ENCODE measurements at places on chromosomes 11 and 22.
A peak's percentile ranks its signal among the peaks of the same experiment; 100 is the strongest.

DNA sequence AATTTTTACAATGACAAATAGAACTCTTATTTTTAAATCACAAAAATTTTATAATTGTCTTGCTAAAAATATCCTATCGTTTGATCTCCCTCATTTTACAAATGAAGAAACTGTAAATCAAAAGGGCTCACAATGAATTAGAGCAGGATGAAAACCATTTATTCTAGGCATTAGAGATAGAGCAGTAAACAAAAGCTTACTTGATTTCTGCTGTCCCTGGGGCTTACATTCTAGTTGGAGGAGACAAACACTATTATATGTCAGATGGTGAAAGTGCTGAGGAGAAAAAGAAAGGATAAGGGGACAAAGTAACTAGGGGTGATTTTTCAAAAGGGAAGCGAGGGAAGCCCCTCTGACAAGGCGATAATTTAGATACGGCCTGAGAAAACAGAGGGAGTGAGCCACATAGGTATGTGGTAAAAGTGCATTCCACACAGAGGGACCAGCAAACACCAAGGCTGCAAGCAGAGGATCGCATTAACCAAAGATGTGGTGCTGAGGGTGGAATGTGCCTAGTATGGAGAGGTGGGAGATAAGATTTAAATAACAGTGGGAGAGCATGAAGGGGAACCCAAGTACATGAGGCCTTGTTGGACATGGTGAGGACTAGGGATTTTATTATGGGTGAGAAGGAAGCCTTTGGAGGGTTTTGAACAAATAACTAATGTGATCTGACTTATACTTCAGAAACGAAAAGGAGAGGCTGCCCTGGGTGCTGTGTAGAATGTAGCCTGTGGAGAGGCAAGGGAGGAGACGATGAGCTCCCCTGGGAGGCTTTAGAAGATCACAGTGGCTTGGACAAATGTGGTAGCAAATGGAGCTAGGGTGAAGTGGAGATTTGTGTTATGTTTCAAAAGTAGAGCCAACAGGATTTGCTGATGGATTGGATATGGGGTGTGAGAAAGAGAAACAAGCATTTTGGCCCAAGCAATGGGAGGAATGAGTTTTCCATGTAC, 62.1 kb downstream of the PDHX start:
- DNase-seq, result no peak

DNA sequence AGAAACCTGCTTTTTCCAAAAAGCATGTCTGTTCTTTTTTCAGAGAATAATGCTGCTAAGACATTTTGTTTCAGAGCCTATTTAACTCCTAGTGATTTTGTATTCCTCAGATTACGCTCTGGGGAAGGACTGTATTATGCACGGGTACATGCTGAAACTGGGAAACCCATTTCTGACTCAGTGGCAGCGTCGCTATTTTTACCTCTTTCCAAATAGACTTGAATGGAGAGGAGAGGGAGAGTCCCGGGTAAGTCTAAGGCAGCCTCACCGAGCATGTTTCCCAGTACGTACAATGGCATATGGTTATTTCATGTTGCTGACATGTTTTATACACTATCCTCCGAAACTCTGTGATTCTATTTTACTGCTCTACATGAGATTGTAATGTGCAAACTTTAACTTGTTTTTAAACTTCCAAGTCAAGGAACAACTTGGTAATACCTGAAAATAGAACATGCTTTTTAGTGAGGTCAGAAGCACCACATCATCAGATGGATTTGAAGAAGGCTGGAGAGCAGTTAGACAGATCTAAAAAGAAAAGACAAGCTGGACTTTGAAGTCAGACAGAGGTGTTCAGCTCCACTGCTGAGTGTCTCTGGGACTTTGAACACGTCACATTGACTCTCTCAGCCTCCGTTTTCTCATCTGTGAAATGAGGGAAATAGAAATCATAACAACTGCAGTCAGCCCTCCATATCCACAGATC, 23.7 kb upstream of the MYO18B start:
- no peak for DNase-seq

DNA sequence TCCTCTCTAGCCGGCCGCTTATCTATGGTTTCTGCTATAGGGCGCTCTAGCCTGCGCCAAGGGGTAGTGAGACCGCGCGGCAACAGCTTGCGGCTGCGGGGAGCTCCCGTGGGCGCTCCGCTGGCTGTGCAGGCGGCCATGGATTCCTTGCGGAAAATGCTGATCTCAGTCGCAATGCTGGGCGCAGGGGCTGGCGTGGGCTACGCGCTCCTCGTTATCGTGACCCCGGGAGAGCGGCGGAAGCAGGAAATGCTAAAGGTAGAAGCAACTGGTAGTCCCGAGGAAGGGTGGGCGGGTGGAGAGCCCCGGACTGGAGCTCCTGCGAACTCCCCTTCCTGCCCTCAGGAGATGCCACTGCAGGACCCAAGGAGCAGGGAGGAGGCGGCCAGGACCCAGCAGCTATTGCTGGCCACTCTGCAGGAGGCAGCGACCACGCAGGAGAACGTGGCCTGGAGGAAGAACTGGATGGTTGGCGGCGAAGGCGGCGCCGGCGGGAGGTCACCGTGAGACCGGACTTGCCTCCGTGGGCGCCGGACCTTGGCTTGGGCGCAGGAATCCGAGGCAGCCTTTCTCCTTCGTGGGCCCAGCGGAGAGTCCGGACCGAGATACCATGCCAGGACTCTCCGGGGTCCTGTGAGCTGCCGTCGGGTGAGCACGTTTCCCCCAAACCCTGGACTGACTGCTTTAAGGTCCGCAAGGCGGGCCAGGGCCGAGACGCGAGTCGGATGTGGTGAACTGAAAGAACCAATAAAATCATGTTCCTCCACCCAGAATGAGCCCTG, at the start of the genes LBHD1 and UQCC3:
Gene LBHD1, minus strand, starts transcription at position 660 of the 782 bp plus-strand sequence. CDS start 2,236 bp downstream, outside the sequence.
Gene UQCC3, plus strand, starts transcription at position 66 of the 782 bp plus-strand sequence. Its CDS starts 73 bp downstream, at position 139.
- DNase-seq, result peak; percentile 91

GRCh38 chr22:50201191-50202129, 649 bp downstream of the SELENOO start:
- DNase-seq, result no peak

- no peak for DNase-seq
Measured at GRCh38 chr11:68678031-68678441, 6.3 kb upstream of the GAL start.

- DNase-seq, result no peak
Measured at GRCh38 chr11:35387111-35387982, 32.0 kb downstream of the SLC1A2 start.

GRCh38 chr11:60710482-60710881, 11.1 kb downstream of the MS4A8 start:
- no peak for DNase-seq

GRCh38 chr11:124658986-124659385, 14.6 kb downstream of the SIAE start:
- no peak for DNase-seq

GRCh38 chr11:26753723-26754504, 32.1 kb upstream of the SLC5A12 start:
- no peak for DNase-seq

DNA sequence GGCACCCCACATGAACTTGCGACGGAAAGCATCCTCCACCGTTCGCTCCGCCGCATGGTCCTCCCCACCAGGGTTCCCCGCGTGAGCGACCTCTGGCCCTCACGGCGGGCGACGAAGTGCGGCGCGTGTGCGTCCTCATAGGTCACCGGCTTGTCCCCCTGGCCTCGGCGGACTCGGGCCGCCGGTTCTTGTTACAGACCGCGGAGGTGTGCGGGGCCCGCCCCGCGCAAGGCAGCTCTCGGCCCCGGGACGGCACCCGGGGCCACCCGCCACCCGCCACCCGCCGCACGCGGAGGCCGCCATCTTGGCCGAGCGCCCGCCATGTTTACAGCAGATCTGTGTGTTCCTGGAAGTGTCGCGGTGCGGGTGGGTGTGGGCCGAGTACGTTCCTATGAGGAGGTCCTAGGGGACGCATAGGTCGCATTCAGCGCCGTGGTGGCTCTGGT, 3.5 kb upstream of the IFITM2 start:
- DNase-seq, result no peak

- DNase-seq, result no peak
Measured at GRCh38 chr22:47450876-47451475, 688.5 kb downstream of the TBC1D22A start.

- no peak for DNase-seq
Measured at GRCh38 chr11:45662096-45662664, 3.2 kb downstream of the CHST1 start.

DNA sequence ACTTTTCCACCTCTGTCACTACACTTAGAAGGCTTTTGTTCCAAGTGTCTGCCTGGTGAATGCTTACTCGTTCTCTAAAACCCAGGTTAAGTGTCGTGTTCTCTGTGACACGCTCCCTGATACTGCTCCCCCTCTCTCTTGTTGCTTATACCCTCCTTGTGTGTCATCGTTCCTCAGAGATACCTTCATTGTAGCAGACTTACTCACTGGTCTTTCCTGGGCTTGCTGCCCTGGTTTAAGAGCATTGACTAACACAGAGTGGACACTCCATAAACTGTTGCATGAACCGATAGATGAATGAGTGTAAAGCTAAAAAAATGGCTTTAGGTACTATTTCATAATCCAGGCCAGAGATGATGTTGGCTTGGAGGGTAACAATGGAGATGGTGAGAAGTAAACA, 171.3 kb downstream of the GRIK4 start:
- no peak for DNase-seq

DNA sequence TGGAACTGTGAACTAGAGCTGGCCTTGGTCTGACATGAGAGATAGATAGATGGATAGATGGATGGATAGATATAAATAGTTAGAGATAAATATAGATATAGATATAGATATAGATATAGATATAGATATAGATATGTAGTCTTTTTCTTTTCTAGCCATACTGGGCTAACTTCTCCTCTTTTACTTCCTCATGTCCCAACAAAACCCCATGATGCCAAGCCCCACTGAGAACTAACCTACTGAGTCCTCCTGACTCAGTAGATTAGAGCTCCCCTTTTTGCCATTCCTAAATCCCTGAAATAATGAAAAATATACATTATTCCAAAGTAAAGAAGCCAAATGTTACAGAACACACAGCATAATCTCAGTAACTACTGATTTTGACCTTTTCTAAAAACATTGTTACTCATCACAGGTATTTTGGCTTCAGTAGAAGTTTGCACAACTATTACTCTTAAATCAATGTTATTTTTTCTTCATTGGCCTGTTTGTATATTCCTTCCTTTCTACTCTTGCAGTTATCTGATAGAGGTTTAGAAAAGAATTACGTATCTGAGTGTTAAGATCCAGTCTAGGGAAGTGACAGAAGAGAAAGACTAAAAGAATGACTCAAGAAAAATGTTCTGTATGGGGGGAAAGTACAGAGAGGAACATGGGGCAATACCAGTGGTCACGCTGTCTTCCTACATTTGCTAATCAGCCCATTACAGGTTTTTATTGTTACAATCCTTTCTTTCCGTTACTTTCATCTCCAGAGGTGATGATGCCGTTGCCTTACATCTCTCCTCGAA, 6.0 kb upstream of the OR10D3 start:
- no peak for DNase-seq

DNA sequence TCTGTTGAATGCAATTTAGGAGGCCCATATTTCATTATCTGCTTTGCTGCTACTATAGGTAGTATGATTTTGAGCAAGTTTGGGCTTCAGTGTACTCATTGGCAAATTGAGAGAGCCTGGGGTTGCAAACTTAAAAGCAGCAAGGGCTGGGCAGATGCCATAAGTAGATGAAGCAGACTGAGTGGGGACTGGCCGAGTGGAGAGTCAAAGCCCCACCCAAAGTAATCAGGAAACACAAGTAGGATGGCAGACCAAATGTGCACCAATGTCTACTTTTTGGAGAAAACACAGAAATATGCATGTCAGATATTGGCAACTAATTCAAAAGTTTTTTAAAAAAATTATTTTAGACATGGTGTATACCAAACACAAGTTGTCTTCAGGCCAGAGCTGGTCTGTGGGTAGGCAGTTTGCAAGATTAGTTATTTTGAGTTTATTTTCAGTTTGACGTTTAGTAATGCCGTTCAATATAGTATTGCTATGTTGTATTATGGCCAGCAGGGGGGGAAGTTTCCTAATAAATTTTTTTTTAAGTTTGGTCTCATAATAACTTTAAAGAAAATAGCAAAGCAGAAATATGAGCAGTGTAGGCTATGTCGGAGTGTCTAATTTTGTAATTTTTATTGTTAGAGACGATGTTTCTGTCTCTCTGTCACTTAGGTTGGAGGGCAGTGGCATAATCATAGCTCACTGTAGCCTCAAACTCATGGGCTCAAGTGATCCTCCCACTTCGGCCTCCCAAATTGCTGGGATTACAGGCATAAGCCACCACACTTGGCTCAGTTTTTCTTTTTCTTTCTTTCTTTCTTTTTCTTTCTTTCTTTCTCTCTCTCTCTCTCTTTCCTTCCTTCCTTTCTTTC, 105.1 kb downstream of the HIPK3 start:
- DNase-seq, result no peak

- DNase-seq, result no peak
Measured at GRCh38 chr11:44766112-44766971, 39.6 kb downstream of the TSPAN18 start.

- DNase-seq, result peak; percentile 14
Measured at GRCh38 chr11:65435981-65436411, 13.4 kb downstream of the NEAT1 start.

GRCh38 chr22:49022816-49023160, 804.9 kb downstream of the BRD1 start:
- DNase-seq, result no peak

DNA sequence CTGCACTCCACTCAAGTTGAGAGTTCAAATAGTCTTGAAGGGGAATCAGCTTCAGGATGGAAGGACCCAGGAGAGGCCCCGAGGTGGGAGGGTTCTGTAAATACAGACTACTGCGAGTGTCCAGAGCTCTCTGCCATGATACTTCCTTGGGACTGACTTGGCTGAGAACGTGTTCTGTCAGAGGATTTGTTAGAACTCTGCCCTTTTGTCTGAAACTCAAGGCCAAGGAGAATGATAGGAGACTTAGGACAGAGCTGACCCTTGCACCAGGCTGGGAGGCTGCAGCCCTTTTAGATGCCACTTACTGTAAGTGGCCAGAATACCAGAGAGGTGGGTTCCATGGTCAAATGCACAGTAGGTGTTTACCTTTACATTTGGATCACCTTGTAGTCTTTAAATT, 2.9 kb upstream of the ATF4 start:
- DNase-seq, result no peak

- no peak for DNase-seq
Measured at GRCh38 chr11:100923555-100923954, 206.1 kb downstream of the PGR start.

DNA sequence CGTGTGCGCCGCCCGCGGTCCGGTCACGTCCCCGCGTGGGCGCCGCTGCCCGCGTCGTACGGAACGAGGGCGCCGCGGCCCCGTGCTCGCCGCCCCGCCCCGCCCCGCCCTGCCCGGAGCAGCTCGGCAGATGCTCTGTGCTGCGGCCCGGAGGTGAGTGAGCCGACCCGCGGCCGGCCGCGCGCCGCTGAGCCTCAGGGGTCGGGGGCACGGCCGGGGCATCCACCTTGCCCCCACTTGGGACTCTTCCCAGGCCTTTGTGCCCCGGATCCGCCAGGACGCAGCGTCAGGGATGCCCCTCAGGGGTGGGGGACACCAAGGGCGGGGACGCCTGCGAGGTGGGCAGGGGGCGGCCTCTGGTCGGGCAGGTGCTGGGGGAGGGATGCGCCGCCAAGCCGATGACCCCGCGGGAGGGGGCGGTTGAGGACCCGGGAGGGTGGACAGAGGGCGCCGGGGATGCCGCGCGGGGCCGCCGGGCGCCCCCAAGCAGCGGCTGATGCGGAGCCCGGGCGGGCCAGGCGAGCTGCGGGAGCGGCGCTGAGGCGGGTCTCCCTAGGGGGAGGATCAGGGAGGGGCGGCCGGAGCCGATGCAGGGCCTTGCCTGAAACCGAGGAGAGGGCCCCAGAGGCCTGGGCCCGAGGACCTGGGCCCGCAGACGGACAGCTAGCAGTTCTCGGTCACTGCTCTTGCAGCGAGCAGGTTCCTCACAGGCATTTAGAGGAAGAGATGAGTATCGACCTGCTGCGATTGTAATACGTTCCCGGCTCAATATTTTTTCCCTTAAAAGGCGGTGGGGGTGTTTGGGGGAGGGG, at the start of gene GNAZ:
Gene GNAZ, plus strand, starts transcription at position 102 of the 812 bp plus-strand sequence. CDS start 25,177 bp downstream, outside the sequence.
- DNase-seq, result no peak

All from activated CD4-positive, alpha-beta memory T cell treated with anti-CD3 and anti-CD28 coated beads, Interleukin-2, amount 10 ng/mL, durations not matched to agents 7 days and 5 days (primary cell).